ENCODE measurements at places on chromosomes 6 and 20.

- no peak for DNase-seq
Measured at GRCh38 chr20:31943052-31943471, 8.8 kb downstream of the PDRG1 start.

- no peak for DNase-seq
Measured at GRCh38 chr20:30499123-30499522, 758.3 kb upstream of the DEFB115 start.

DNA sequence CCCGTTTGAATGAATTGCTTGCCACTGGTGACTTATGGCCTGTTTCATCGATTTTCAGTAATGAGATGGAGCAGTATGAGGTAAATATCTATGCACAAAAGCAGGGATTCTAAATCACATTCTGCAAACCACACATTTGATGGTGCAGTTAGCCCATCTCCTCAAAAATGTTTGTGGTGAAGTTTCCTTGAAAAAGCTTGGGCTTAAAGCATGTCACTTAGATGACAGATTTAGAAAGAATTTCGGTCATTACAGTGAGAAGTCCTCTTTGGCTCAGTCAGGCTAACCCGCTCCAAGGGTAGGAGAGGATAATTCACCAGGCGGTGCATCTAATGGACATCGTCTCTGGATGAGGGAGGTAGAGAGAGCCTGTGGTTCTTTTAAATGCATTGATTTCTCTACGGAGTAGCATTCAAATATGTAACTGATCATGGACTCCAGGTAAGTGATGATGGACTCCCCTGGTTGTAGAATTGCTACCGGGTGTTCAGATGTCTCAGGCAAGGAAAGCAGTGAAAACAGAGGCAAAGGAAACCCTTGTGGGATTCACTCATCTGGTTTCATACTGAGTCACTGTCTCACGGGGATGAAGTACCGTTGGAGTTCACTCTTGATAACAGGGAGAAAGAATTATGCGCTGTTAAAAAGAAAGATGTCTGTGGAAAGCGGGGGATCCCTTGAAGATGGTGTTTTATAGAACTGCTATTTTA lies 65.3 kb downstream of the AIG1 start:
- no peak for DNase-seq

DNA sequence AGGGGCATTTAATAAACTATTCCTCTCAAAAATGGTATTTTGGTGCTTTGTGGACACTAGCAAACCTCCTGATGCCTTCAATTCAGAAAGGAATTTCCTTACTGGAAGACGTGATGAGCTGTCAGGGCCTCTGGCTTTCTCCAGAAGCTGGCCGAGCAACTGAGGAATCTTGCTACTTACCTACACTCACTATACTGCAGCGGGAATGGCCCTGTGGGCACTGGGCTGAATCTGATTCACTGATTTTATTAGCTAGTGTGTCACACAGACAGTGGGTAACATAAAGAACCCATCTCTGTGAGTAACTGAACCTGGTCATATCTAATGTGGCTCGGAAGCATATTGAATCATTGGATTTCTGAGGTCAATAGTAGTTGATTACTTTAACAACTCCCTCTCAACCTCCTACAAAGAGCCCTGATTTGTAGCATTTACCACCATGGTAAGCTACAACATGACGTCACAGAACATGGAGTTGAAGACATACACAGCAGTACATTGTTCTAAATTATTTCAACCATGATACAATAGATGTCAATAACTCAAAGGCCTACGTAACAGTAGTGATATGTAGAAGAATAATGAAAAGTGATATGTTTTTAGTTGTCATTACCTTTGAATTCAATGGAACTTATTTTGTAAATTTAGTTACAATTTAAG lies 232.1 kb downstream of the SYNE1 start:
- DNase-seq = no peak

GRCh38 chr20:44592366-44592765 lies 10.0 kb downstream of the PKIG start:
- DNase-seq = no peak

DNA sequence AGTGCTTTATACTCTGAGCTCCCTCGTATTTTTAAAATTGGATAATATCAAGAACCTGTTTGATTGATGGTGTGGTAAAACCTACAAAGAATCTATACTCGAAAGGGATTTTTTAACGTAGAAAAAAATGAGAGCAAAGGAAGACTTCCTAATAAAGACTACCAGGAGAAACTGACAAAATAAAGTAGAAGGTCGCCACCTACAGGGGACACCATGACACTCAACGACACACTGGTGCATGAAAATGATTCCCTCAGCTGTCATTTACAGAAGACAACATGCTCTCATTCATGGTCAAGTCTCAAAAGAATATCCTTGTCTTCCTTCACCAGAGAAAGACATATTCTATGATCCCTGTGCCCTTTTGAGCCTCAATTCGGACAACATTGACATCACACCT lies 10.1 kb upstream of the NHSL1 start:
- peak; percentile 23 for DNase-seq

DNA sequence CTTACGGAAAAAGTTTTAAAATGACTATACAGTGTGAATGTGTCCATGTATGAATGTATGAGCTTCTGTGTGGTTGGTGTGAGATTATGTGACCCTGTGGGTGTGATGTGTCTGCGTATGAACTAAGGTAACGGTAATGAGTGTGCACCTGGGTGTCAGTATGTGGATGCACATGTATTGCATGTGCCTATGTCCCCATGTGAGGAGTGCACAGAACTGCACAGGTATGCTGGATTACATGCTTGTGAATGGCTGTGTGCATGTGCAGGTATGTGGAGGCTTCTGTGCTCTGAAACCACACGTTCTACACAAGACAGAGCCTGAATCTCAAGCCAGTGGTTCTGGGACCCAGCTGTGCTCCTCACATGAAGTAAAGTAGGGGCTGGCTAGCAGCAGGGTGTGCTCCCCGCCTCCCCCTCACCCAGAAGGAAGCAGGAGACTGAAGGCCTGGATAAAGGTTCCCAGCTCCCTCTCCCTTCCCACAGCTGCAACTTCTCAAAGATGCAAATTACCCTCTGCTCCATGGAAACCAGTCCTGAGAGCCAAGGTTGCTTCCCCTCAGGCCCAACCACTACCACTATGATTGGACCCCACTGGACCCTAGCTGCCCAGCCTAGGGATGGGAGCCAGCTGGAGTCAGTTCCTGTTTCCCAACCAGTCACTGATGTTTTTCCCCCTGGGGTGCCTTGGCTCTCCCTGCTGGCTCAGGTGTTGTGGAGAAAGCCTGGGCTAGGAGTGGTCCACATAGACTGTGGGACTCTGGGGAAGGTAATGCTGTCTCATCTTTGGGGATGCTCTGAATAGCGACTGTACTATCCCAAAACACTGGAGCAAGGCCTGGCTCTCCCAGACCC lies 24.8 kb upstream of the SPDEF start:
- DNase-seq = peak; percentile 13

- DNase-seq = no peak
Measured at GRCh38 chr6:134145786-134146185, 93.4 kb upstream of the SLC2A12 start.

DNA sequence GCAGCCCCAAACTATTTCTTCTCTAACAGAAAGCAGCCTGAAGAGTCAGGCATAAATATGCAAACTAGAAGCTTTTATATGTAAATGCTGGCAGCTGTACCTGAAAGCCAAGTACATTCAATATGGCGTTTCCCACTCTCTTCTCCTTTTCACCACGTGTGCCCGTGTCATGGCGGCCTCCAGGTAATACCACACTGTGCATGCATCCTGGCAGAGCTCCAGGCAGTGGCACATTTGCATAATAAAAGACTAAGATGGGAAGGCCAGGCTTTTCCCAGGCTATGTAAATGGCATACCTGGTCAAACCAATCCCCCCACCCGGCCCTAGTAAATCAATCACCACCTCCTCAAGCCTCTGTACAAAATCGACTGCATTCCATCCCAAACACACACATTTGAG lies 120.6 kb downstream of the MMUT start:
- DNase-seq = no peak
